ENCODE measurements at places on chromosomes 2 and 18.

GRCh38 chr2:64737547-64737946 lies 83.8 kb upstream of the SERTAD2 start:
- no peak for DNase-seq

DNA sequence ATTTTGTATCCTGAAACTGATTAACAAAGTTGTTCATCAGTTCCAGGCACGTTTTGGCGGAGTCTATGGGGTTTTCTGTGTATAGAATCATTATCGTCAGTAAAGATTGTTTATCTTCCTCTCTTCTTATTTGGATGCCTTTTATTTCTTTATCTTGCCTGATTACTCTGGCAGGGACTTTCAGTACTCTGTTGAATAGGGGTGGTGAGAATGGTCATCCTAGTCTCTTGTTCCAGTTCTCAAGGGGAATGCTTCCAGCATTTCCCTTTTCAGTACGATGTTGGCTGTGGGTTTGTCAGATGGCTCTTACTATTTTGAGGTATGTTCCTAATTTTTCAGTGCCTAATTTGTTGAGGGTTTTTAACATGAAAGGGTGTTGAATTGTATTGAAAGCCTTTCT lies 14.0 kb upstream of the SPDYA start:
- no peak for DNase-seq

DNA sequence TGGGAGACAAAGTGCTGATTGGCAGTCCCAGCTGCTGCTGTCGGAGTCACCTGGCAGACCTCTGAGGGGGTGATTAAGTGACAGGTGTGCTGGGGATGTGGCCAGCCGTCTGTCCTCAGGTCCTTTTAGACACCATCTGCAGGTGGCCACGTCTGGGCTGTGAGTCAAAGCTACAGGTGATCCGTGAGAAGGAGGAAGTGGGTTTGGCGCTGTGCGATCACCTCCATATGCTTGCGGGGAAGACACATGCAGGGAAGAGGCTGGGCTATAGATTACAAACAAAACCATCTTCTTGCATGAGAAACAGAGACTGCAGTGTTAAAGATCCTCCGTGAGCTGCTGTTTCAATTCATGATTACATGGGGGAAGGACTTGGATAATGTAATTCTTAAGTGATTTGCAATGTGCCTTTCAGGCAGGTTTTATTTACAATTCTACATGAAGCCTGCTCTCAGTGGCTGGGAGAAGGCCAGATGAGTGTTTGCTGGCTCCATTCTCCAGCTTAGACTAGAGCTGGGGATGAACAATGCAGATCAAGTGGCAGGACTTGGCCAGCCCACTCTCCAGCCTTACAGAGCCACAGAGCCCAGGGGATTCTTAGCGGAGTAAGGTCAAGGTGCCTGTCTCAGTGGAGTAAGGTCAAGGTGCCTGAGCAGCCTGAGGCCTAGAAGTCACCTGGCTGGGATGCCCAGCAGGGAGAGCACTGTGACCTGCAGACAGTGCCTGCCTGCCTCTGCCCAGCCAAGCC lies 87.8 kb downstream of the LYPD1 start:
- no peak for DNase-seq

DNA sequence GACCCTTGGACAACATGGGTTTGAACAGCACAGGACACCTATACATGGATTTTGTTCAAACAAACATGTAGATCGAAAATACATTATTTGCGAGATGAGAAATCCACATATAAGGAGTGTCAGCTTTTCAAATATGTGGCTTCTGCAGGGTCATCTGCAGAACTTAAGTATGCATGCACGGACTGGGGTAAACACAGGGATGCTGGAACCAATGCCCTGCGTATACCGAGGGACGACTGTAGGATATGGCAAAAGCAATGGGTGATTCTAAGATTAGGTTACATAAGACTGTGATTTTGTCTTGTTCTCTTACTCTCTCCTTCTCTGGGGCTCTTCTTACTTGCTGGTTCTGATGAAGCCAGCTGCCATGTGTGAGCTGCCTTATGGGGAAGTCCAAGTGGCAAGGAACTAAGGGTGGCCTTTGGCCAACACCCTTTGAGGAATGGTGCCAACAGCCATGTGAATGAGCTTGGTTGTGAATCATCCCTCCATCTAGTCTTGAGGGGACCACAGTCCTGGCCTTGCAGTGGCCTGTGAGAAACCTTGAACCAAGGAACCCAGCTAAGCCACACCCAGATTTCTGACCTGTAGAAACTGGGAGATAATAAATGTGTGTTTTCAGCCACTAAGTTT lies 66.5 kb downstream of the EVA1A start:
- no peak for DNase-seq

DNA sequence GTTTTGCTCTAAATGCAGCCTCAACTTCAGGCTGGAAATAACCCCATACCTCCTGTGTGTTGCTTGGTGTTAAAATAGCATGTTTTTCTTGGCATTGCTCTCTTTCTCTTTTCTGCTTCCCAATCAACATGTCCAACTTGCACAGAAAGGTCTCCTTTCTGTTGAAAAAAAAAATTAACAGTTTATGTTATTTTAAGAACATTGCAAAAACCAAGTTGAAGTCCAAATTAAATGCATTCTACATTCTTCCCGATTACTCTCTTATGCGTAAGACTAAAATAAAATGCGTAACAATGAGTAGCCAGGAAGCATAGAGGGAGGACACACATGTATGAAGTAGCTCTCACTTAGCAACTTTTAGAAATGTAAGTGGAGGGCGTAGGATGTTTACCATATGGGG lies 1406.1 kb upstream of the NXPH2 start:
- no peak for DNase-seq

DNA sequence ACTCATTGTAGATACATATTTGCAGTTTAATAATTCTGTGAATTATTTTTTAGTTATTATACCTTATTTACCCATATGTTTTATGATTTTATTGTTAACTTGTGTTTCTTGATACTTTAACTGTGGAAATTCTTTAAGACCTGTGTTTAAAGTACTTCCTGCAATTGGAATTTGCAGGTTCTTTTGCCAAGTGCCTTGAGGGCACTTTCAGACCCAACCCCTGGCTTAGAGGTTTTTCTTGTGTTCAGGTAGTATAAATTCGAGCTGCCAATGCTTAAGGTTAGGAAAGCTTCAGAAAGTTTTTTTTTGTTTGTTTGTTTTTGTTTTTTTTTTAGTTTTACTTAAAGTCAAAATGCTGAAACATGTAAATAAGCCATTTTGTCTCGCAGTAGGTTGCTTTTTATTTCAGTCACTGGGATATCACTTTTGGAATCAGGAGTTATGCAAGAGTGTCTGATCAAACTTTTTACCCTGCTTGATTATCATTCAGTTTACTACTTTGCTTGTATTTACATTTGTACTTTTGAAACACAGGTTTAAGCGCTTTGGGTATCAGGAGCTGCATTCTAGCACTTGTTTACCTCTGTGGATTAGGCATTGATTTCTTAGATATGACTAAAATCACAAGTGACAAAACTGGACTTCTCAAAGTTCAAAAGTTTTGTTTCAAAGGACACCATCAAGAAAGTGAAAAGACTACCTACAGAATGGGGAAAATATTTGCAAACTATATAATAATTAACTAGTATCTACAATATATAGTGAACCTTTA lies 31.8 kb downstream of the TDRD15 start:
- no peak for DNase-seq

DNA sequence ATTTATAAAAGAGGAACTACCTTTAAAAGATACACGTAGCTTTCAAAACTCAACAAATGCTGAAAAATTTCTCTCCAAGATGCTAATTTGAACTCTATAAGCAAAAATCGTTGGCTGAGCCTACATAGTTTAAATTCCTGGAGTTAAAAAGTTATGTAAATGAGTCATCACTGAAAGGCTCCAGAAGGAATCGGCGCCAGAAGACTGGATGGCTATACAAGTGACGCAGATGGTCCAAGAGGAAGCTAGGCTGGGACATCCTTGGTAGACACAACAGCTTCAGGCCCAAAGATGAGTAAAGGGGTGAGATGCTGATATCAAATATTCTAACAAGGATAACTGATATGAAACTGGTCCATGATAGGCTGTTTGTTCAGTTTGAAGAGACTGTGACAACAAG lies 22.8 kb upstream of the DNAH6 start:
- DNase-seq = no peak

DNA sequence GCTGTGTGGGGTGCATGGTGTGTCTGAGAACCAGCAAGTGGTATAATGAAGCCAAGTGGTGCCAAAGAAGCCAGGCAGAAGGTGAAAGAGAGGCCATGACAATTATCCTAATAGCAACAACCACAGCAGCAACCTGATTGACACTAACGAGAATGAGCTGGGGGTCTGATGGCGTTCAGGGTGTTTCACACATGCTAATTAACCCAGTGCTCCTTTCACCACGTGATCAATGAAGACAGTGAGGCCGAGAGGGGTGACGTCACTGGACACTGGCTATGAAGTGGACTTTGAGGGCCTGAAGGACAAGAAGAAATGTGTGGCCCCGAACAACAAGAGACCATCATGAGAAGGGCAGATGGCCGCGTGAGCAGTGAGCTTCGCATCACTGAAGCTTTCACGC lies 364.4 kb upstream of the ID2 start:
- no peak for DNase-seq

- DNase-seq = peak; percentile 17
These were observed 34.9 kb downstream of the FAM110C start for GRCh38 chr2:11248-11941.

DNA sequence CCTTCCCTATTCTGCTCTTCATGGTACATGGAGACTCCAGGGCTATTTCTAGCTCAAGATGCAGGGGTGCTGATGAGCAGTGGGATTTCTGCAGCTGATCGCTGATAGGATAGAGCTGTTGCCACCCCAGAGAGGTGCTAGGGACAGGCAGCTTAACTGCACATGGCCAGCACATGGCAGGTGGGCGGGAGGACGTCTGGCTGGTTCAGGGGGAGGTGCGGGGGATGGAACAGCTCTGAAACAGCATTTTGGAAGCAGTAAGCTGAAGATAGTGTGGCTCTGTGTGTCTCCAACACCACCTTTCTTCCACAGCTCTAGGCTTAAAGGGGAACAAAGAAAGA lies 151.9 kb upstream of the PELI1 start:
- DNase-seq = no peak

- no peak for DNase-seq
These were observed 12.0 kb downstream of the NPPC start for GRCh38 chr2:231914077-231914690.

DNA sequence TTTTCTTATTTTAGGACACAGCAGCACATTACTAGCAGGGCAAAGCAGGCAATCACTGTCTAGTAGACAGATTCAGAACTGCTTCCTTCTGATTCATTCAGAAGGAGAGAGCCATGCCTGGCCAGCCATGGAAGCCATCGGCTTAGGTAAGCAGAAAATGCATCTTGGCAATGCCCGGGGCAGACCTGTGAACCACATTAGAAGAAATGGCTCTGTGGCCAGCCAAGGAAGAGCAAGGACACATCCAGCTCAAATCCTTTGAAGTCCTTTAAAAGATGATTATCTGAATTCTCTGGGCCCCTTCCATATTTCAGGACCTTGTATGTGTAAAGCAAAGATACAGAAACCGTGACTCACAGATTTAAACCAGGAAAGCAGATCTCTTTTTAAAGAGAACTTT lies 227.4 kb downstream of the PID1 start:
- DNase-seq = no peak

GRCh38 chr2:144666032-144666431 lies 146.1 kb upstream of the ZEB2 start:
- no peak for DNase-seq

Measured in activated naive CD4-positive, alpha-beta T cell (primary cell).